Effector memory CD8-positive, alpha-beta T cell (primary cell): ENCODE measurements at places on chromosomes 4 and X.
A peak's percentile ranks its signal among the peaks of the same experiment; 100 is the strongest.

- DNase-seq: no peak
Observed at GRCh38 chr4:47390428-47391125, 72.9 kb downstream of the COMMD8 start.

DNA sequence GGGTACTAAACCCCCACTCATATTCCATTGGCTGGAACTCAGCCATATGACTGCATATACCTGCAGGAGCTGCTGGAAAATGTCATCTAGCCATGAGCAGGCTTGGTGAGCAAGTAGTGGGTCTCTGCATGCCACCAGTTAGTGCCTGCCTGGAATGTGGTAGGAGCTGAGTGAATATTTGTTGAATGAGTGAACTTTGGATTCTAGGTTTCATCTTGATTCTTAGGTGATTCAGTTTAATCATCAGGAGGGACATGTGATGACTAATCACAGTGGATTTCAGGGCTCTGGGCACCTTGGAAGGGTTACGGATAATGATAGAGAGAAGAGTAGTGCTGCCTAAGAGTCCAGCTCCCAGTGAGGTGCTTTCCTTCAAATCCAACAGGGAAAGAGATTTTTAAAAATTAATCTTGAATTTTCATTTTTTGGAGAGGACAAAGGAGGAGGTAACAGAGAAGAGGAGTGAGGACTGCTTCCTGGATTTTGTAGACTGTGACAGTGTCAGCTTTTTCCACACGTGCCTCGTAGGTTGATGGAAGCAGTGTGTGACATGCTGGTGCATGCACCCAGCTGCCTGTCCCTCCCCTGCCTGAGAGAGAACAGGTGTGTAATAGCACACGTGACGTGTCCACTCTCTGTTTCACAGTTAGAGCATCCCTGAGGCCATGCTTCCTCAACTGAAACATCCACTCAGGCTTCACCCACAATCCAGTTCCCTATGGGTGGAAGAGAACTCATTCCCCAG lies 30.4 kb downstream of the NHS start:
- DNase-seq: no peak

DNA sequence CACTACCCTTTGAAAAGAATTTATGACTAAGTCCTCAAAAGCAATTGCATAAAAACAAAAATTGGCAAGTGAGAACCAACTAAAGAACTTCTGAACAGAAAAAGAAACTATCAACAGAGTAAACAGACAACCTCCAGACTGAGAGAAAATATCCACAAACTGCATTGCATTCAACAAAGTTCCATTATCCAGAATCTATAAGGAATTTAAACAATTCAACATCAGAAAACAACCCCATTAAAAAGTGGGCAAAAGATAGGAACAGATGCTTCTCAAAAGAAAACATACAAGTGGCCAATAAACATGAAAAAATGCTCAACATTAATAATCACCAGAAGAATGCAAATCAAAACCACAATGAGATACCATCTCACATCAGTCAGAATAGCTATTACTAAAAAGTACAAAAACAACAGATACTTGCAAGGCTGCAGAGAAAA lies 130.2 kb downstream of the GASK1B start:
- DNase-seq: no peak

GRCh38 chr4:159481936-159482335 lies 379.1 kb downstream of the RAPGEF2 start:
- DNase-seq: no peak

GRCh38 chr4:117135634-117136354 lies 50.4 kb upstream of the TRAM1L1 start:
- DNase-seq: no peak

- DNase-seq: no peak
Observed at GRCh38 chr4:168021666-168022065, 70.7 kb upstream of the ANXA10 start.

GRCh38 chr4:180823108-180823507 lies 1420.1 kb upstream of the TENM3 start:
- DNase-seq: no peak

DNA sequence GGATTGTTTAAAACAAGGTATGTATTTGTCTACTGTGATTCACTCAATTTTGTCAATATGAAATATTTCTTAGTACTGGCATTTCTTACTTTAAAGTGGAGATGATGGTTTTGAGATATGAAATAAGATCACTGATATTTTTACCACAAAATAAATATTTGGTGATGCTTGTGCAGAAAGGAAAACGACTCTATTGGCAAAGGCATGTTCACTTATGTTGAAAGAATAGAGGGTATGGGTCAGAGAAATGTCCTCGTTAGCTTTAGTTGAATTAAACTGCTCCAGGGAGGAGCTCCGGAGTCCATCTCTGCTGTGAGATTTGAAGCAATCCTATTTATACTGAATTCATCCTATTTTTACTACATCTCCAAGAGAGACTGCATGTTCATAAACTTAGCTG lies 84.2 kb downstream of the SH3BGRL start:
- DNase-seq: no peak

GRCh38 chrX:42087960-42088359 lies 164.6 kb upstream of the CASK start:
- no peak for DNase-seq

- DNase-seq: no peak
Observed at GRCh38 chr4:140718241-140718952, 37.8 kb downstream of the TBC1D9 start.

DNA sequence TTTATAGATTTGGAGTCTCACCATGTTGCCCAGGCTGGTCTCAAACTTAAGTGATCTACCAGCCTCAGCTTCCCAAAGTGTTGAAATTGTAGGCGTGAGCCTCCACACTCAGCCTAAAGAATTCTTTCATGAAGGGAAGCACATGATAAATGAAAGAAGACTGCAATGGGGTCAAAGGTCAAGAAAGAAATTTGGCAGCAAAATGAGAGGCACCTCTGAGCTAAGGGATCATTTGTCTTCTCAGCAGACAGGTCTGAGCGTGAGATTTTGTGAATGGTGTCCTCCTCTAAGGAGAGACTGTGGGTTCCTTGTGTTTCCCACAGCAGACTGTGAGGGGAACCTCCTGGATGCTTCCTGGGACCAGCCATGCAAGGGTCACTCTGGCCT lies 57.5 kb upstream of the EGFL6 start:
- DNase-seq: no peak

DNA sequence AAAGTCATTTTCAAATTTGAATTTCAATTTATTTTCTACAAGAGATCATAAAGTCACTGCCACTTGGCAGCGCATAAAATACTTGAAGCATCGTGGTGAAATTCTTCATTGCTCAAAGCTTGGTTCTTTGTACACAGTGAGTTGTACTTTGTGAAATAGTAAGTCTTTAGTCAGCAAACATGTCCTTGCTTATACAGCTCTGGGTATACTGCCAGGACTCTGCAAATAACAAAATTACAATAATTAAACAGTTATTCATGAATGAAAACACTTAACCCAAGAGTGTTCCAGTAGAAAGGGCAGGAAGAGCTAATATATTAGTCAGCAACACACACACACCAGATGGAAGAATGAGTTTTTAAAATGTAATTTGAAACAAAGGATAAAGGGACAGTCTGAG lies 1300.9 kb upstream of the DIAPH2 start:
- DNase-seq: no peak

DNA sequence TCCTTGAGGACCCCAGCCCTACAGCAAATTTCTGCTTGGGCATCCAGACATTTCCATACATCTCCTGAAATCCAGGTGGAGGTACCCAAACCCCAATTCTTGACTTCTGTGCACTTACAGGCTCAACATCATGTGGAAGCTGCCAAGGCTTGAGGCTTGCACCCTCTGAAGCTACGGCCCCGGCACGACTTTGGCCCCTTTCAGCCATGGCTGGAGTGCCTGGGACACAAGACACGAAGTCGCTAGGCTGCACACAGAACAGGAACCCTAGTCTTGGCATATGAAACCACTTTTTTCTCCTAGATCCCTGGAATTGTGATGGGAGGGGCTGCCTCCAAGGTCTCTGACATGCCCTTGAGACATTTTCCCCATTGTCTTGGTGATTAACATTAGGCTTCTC lies 1417.7 kb downstream of the ARAP2 start:
- no peak for DNase-seq

- no peak for DNase-seq
Observed at GRCh38 chr4:156803056-156803455, 168.5 kb downstream of the PDGFC start.

GRCh38 chr4:151043803-151044515 lies 28.9 kb upstream of the LRBA start:
- DNase-seq: no peak

DNA sequence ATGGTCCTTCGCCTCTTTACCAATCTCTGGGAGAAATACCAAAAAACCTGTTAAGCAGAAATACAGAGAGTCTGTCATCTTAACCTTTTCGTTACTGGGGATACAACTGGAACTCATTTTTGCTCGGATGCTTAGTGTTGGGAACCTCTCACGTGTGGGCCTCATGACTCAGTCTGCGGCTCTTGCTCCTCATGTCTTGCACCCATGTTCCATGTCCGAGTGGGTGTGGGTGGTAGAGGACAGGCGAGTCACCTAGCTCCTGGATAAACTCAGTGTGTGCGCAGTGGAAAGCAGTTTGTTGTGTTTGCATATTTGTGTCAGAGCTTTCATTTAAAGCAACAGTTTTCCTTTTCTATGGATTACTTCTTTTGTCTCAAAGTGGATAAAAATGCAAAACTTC lies 70.6 kb downstream of the TNIP2 start:
- no peak for DNase-seq

DNA sequence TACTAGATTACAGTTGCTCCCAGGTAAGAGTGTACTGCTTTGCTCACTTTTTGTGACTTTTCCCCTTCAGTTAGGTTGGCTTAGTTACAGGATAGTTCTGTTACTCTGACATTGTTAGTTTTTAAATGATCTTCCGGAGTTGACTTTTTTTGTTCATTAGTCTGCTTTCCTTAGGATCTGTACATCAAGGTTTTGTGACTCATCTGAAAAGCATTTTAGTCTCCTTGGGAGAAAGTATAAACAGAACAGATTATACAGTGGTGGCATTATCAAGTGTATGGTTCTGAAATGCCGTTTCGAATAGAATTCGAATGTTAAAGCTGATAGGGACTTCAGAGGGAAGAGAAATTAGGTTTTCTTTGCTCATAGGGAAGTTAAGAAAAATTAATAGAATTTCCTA lies 63.3 kb downstream of the USP9X start:
- DNase-seq: no peak

GRCh38 chrX:74277846-74278245 lies 26.1 kb upstream of the ZCCHC13 start:
- no peak for DNase-seq

DNA sequence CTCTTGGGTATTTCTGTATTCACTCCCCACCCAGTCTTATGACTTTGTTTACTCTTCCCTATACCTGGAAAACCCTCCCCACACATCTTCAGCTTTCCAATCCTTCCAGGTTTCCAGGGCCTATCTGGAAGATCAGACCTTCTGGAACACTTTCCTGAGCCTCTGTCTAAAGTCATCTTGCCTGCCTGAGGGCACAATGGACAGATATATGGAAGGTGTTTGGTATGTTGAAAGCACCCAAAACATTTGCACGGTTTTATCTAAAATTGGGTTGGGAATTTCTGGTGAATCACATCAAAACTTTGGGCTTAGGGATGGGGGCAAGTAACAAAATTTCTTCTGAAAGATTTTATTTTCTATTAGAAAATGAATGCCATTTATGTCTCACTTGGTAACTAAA lies 16.0 kb downstream of the CLDN2 start:
- DNase-seq: no peak

GRCh38 chr4:38920677-38921076 lies 53.1 kb downstream of the FAM114A1 start:
- DNase-seq: no peak

DNA sequence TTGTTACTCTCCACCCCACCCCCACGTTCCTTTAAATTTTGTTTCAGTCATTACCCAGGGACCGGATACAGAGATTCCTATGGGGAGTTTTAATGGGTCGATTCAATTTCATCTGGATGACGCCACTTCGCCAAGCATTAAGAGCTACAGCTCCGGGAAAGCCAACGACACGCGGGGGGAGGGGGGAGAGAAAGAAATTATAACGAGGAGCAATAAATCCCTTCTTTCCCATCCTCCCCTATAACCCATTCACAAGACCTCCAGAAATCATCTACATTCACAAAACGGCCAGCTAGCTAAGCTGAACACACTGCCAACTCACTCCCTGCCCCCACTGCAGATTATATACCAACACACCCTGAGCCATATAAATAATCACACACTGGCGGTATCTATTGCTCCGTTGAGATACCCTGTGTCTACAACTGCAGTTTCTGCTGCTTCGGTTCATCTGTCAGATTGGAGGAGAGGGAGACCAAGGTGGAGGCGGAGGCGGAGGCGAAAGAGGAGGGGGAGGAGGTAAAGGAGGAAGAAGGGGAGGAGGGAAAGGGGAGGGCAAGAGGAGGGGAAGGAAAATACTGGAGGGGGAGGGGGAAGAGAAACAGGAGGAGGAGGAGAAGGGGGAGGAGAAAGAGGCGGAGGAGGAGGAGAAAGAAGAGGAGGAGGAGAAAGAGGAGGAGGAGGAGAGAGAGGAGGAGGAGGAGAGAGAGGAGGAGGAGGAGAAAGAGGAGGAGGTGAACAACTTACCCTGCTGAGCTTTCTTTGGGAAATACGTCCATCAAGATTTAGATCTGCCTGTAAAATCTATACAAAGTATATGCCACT lies 113.9 kb upstream of the VAMP7 start:
- peak; percentile 2 for DNase-seq

DNA sequence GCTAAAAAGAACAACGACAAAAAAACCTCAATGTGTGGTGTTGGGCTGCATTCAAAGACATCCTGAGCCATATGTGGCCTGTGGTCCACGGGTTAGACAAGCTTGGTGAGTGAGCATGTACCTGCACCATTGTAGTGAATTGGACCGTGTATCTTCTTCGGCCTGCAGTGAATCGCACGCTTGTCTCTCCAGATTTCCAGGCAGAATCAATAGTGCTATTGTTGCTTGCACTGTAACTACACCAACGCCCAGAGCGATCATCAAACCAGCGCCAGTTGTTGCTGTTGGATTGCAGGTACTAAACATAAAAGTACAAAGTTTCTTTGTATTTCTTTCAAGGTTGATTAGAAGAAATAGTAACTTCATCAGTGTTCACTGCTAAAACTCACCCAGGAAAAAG lies 101.6 kb downstream of the HUWE1 start:
- no peak for DNase-seq

- DNase-seq: no peak
Observed at GRCh38 chr4:30717208-30718020, 2.8 kb upstream of the PCDH7 start.

- DNase-seq: no peak
Observed at GRCh38 chr4:9880406-9881197, 99.2 kb downstream of the DRD5 start.

GRCh38 chr4:88629826-88630225 lies 37.5 kb downstream of the HERC3 start:
- DNase-seq: no peak

- DNase-seq: no peak
Observed at GRCh38 chr4:109147135-109147534, 155.3 kb downstream of the COL25A1 start.

- no peak for DNase-seq
Observed at GRCh38 chr4:157838366-157838765, 334.5 kb downstream of the GASK1B start.
